ENCODE measurements at places on chromosomes 2 and 18. TPM values are rescaled to one million over a fixed set of nuclear protein-coding genes. Genes with fewer than 3 reads are reported as not detected.
A peak's percentile ranks its signal among the peaks of the same experiment; 100 is the strongest.

GRCh38 chr2:219309278-219309677, at the start of gene PTPRN:
Gene PTPRN, minus strand, starts transcription at chr2:219309401. Its CDS starts 69 bp downstream, at chr2:219309332.
- DNase-seq: no peak

DNA sequence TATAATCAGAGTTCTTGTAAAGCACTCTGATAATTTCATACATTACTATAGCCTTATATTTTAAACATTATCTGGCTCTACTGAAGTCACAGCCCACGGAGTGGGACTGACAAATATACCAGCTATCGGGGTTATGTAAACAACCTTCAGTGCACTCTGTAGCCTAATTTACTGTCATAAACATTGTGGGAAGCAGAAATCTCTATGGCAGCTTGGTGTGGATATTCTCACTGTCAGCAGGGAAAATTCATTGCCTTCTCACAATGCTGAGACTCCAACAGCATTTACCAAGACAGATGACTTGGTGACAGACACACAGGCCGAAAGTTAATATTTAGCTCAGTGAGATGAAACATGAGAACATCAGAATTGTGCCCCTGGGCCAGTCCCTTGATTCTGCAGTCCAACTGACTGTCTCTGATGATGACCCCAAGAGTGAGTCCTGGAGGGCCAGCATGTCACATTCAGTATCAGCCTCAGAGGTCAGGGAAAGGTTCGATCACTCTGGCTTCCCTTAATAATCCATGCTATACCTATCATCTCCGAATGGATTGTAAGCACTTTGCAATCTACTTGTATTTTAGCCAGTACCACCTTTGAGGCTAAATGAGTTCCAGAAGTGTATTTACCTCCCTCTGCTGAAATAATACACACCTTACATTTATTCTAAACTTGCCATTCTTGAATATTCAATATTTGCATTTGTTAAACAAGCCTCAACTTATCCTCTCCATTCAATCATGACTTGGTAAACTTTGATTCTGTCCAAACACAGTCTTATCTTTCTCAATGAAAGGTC, 146.2 kb upstream of the OSR1 start:
- DNase-seq: peak; percentile 76

DNA sequence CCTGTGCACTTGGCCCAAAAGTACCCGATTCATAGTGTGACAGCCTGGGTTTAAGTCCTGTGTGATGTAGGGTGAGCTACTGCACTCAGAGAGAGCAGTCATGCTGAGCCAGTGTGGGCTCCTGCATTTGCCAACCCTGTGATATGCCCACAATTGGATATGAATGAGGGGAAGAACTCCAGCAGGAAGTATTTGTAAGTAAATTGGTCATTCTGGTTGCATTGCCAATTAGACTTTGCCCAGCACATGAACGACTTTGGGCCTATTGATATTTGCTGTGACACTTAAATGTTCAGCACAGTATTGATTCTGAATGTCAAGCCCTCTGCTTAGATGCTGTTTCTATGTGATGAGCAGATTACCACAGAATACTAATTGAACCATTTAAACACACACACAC, 570.9 kb downstream of the PIK3C3 start:
- peak; percentile 21 for DNase-seq

DNA sequence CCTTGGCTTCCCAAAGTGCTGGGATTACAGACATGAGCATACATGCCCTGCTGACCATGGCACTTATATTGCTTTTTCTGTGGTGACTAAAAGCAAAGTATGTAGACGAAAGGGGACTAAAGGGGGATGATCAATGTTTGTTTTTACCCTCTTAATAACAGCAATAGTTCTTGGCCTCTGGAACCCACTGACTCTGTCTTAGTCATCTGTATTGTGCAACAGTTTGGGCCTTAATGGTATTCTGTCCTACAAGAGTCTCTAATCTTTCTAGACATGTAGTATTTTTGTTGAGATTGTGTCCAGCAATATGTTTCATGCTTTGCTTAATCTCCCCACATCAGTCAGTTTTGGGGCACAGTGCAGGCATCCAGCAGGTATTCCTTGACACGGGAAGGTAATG, 359.9 kb upstream of the FANCL start:
- no peak for DNase-seq

GRCh38 chr2:236703906-236704305, 134.3 kb downstream of the ACKR3 start:
- no peak for DNase-seq

- no peak for DNase-seq
These were observed 181.4 kb downstream of the ZNF804A start for GRCh38 chr2:184779777-184780176.

DNA sequence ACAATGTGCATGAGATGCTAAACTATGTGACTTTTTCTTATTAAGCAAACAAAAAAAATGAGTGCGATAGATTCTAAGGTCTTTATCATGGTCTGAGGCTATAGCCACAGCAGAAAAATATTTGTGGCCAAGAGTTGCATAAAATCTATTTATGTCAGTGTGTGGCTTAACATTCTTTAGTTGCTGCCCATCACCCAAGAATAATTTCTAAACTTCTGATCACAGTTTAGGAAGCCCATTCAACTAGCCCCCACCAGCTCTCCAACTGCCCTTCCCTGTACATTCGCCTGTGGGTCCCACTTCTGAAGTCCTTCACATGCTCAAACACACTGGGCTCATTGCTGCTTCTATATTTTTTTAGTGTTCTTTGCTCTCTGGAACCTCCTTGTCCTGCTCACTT, 107.1 kb downstream of the CTNNA2 start:
- no peak for DNase-seq

DNA sequence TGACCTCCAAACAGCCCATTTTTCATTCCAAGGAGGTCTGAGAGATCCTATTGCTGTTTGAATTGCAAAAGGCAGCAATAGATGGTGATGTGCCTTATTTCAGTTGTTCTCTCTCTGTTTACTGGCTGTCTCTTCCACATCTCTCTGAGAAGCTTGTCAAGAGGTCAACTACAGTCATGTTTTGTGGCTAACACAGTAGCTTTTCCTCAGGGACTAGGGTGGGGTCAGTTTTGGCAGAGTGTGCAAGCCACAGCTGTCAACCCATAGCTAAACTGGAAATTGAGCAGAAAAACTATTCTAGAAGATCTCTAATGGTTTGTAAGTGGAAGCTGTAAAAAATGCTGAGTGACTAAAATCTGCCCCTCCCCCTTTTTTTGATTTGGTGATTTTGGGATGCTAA, 67.1 kb downstream of the DIS3L2 start:
- no peak for DNase-seq

DNA sequence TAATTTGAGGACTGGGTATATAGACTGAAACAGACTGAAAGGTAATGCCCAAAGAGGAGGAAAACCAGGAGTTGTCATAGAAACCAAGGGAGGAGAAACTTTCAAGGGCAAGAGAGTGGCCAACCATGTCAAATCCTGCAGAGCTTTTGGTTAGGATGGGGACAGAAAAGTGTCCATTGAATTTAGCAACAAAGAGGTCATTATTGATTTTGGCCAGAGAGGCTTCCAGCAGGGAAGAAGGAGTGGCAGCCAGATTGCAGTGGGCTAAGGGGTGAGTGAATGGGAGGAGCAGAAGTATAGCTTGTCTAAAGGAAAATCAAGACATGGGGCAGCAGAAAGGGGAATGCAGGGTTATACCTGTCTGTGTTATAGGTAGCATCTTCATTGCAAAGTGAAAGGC, 194.0 kb downstream of the CAMKMT start:
- no peak for DNase-seq

GRCh38 chr2:39216346-39217191, 27.2 kb downstream of the CDKL4 start:
- no peak for DNase-seq

- DNase-seq: no peak
These were observed 1.3 kb upstream of the PRSS56 start for GRCh38 chr2:232518844-232519243.

DNA sequence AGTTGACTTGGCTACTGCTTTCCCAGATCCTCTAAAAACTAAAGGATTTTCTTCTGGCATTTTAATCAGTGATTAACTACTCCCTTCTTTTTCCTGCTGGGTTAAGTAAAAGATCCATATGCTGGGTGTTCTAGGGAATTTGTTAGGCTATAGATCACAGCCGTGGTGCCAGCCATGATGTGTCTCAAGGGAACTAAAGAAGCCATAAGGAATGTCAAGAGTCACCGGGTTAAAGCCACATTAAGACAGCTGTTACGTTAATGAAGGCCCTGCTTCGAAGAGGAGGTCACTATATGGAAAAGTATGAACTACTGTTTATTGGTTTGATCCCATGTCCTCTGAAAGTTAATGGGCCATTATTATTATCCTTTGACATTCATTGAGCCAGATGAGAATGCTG, 70.7 kb downstream of the PAX3 start:
- DNase-seq: no peak

DNA sequence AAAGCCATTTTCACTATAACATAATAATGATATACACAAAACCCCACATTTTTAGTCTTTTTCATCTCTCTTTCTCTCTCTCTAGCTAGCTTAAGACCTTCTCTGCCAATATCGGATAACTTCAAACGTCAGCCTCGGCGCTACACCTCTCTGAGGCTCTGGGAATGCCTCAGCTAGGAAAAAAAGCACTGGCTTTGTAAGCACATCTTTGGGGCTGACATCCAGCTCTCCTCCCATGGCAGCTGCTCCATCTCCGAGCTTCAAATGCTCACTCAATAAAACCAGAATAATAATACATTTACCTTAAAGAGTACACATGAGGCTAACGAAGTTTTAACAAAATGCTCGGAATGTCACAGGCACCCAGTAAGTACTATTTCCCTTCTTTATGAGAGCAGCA, 10.8 kb downstream of the RNU4ATAC start:
- DNase-seq: no peak

- no peak for DNase-seq
These were observed 84.7 kb downstream of the RBMS1 start for GRCh38 chr2:160408959-160409291.

DNA sequence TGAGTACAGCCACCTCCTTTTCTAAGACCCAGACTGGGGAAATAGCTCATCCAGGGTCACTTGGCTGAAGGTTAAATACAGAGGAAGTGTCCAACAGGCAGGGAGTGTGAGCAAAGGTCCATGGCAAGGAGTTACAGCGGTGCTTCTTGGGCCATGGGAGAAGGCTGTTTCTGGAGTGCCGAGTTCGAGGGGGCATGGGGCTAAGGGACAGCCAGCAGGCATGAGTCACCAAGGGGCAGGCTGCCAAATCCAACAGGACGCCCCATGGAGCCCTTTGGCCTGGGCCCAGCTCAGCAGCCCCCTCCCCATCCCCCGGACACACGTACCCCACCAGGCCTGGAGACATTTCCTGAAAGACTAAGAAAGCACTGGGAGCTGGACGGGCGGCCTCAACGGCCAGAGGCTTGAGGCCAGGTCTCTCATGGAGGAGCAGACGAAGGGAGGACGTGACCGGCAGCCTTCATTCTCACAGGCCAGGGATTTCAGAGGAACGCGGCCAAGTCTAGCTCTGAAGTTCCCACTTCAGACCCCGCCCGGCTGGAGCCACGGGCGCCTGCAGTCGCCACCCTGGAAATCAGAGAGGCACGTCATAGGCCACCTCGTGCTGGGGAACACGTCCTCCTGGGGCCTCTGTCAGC, 160.4 kb downstream of the SMAD7 start:
- no peak for DNase-seq

DNA sequence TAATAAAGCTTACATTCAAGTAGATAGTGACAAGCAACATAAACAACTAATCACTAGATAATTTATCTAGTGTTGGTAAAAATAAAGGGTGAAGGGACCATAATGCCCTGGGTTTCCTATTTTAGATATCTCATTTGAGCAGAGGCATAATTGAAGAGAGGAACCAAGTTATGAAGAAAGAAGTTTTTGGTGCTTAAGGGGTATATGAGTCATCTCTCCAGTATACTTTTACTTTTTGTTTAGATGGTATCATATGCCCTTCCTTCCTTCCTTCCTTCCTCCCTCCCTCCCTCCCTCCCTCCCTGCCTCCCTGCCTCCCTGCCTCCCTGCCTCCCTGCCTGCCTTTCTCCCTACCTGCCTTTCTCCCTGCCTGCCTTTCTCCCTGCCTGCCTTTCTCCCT, 1053.5 kb upstream of the CELF4 start:
- DNase-seq: no peak

DNA sequence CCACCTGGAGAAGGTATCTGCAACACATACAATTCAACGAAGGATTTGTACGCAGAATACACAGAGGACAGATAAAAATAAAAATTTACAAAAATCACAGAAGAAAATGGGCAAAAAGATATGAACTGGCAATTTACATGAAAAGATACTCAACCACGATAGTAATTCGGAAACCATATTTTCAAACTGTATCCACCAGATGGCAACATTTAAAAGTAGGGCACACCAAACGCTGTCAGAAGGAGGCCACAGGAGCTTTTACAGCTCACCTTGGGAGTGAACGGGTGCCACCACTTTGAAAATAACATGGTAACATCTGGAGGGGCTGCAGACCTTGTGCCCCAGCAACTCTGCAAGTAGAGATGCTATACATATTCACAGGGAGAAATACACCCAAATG, 9.8 kb downstream of the KIF1A start:
- DNase-seq: peak; percentile 14

DNA sequence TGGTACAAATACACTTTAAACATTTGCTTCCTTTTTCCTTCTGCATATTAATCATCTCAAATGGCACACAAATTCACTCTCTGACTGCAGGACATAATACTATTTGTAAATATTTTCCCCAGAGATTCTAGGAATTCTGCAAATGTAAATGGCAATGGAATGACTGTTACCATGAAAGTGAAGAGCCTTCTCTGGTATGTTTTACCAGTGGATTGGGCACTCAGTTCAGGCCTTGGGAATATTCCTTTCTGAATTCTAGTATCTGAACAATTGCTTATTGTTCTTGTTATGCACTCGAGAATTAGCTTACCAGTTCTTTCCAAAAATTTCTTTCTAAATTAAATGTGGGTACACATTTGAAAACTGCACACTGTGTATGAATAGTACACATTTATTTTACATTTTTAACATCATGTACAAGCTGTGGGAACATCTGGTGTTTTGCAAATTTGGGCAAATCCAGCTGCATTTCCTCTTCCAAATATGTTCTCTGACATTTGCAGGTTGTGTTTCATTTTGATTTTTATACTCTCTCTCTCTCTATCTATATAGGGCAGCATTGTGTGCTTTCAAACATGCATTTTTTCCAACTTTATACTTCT, 289.1 kb downstream of the NBAS start:
- DNase-seq: no peak

GRCh38 chr2:39865751-39866150, 86.7 kb upstream of the THUMPD2 start:
- no peak for DNase-seq

- no peak for DNase-seq
These were observed 92.0 kb downstream of the LRP1B start for GRCh38 chr2:142038826-142039225.

GRCh38 chr2:20433249-20433648, 13.6 kb upstream of the RHOB start:
- DNase-seq: no peak

DNA sequence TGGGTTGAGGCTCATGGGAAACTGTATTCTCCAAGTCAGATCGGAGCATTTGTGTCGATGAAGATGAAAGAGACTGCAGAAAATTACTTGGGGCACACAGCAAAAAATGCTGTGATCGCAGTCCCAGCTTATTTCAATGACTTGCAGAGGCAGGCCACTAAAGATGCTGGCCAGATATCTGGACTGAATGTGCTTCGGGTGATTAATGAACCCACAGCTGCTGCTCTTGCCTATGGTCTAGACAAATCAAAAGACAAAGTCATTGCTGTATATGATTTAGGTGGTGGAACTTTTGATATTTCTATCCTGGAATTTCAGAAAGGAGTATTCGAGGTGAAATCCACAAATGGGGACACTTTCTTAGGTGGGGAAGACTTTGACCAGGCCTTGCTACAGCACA, 336.6 kb downstream of the PAX3 start:
- no peak for DNase-seq

The CABLES1 gene
- total RNA-seq: 37.0 TPM

The GCG gene
- not detected for total RNA-seq

The AFF3 gene
- not detected for total RNA-seq

The TEKT4 gene
- total RNA-seq: not detected

The LOXL3 gene
- total RNA-seq: 2.2 TPM

The IL37 gene
- total RNA-seq: not detected

Data from HT-29 (cell line).